Body of pancreas (tissue), 4 donors: ENCODE measurements at places on chromosomes 5 and 9. TPM values are rescaled to one million over a fixed set of nuclear protein-coding genes. Genes with fewer than 3 reads are reported as not detected.

NR5A1 gene
- not detected for total RNA-seq

MYMK gene
- not detected for total RNA-seq

ACSL6 gene
- 2.0 TPM for total RNA-seq

KCNMB1 gene
- total RNA-seq = 0.99 TPM

TMEM174 gene
- not detected for total RNA-seq

PFN3 gene
- total RNA-seq = not detected

PCDHA4 gene
- 3.1 TPM for total RNA-seq

BNC2 gene
- 1.8 TPM for total RNA-seq

MOB3B gene
- 6.0 TPM for total RNA-seq

LCN15 gene
- total RNA-seq = not detected

CARD9 gene
- total RNA-seq = 1.3 TPM

GRCh38 chr9:32589083-32589723 is 16.2 kb upstream of the NDUFB6 start:
- H3K27ac ChIP-seq = no peak overlapping the region
- H3K4me3 ChIP-seq = no peak overlapping the region
- no peaks in the 10 kb centered on the region for H3K27me3 ChIP-seq
- H3K36me3 ChIP-seq = no peaks in the 10 kb centered on the region

DNA sequence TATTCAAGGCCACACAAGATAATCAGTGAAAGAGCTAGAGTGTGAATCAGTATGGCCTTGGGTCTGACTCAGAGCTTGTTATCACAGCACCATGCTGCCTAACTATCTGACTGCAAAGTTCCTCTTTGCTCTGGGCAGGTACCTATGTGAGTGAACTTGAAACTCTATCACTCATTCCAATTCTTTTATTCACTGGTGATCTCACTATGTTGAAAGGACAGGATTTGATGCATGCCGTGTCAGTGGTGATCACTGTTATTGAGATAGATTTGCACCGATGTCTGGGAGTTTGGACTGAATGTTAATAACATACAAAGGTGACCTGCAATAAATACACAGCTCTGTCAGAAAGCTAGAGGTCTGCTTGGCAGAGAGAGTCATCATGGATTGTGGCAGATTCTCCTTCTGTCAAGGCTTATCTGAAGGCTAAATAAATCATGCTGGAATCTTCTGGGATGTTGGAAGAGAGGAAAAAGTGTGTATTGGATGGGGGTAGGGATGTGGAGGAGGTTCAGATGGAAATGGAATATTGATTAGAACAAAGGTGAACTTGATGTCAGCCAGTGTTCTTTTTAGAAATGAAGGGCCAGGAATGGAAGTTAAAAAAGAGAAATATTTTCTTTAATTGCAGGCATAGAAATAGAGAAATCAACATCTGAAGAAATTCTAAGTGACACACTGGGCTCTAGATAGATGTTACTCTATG is 91.8 kb upstream of the TNC start:
- H3K4me1 ChIP-seq = no peaks in the 10 kb centered on the region
- H3K27ac ChIP-seq = no peak overlapping the region
- H3K4me3 ChIP-seq = no peak overlapping the region
- DNase-seq = no peak
- H3K36me3 ChIP-seq = no peaks in the 10 kb centered on the region
- no peaks in the 10 kb centered on the region for H3K27me3 ChIP-seq

DNA sequence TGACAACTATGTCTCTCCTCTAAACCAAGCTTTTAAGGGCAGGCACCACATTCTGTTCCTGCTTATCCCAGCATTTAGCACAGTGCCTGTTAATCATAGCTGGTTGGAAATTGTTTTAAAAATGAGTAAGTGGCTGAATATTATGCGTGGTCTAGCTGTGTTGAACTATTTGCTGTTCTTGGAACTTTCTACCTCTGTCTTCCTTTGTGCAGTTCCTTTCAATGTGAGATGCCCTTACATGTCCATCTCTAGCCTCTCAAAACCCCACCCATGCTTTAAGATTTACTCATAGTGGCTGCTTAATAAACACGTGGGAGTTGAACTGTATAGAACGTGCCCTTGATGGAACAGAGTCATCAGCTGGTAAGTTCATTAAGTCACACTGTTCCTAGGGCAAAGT is 34.5 kb downstream of the C9orf57 start:
- no peaks in the 10 kb centered on the region for H3K36me3 ChIP-seq
- no peak for DNase-seq
- no peaks in the 10 kb centered on the region for H3K27me3 ChIP-seq
- H3K4me1 ChIP-seq = no peaks in the 10 kb centered on the region
- no peak overlapping the region for H3K4me3 ChIP-seq

GRCh38 chr9:76203373-76203772 is 190.9 kb downstream of the RFK start:
- no peaks in the 10 kb centered on the region for H3K36me3 ChIP-seq
- H3K27me3 ChIP-seq = no peaks in the 10 kb centered on the region
- peak; percentile 42 for DNase-seq
- no peak overlapping the region for H3K27ac ChIP-seq

DNA sequence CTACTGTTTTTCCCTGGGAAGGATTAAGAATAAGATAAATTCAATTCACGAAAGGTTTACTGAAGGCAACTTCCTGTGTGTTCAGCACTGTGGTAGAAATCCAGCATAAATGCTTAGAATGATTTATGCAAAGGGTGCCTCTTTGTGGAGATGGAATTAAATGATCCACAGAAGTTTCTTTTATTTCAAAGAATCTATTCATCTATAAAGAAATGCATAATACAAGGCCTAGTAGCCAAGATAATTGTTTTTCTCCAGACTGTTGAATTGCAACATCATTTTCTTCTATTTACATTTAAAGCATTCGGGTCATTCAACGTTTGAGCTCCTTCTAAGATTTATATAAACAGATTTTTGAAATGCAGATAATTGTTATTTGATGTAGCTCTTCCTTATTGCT is 138.8 kb upstream of the NFIL3 start:
- no peaks in the 10 kb centered on the region for H3K4me1 ChIP-seq
- no peak for DNase-seq
- no peak overlapping the region for H3K27ac ChIP-seq

- H3K4me1 ChIP-seq = peaks cover 3% of the 10 kb centered on the region
- H3K4me3 ChIP-seq = no peak overlapping the region
- peaks cover 16% of the 10 kb centered on the region for H3K36me3 ChIP-seq
- no peaks in the 10 kb centered on the region for H3K27me3 ChIP-seq
- no peak overlapping the region for H3K27ac ChIP-seq
These were observed 105.7 kb downstream of the NR3C1 start for GRCh38 chr5:143297756-143298155.

- no peaks in the 10 kb centered on the region for H3K36me3 ChIP-seq
- H3K4me1 ChIP-seq = no peaks in the 10 kb centered on the region
- no peak overlapping the region for H3K4me3 ChIP-seq
- H3K27me3 ChIP-seq = no peaks in the 10 kb centered on the region
These were observed 59.2 kb downstream of the NSUN2 start for GRCh38 chr5:6573651-6574101.

DNA sequence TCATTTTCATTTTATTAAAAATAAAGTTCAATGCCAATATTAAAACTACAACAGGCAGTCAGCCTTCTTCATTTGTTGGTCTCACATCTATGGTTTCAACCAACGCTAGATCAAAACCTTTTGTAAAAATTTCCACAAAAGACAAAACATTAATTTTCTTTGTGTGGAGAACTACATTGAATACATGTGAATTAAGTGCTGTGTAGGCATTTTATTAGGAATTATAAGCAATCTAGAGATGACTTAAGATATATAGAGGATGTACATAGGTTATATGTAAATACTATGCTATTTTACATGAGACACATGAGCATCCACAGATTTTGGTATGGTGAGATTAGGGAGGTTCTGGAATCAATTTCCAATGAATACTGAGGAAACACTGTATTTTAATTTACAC is 94.2 kb downstream of the CYLC2 start:
- no peak overlapping the region for H3K27ac ChIP-seq
- no peak for DNase-seq
- no peaks in the 10 kb centered on the region for H3K36me3 ChIP-seq
- H3K4me3 ChIP-seq = no peak overlapping the region

DNA sequence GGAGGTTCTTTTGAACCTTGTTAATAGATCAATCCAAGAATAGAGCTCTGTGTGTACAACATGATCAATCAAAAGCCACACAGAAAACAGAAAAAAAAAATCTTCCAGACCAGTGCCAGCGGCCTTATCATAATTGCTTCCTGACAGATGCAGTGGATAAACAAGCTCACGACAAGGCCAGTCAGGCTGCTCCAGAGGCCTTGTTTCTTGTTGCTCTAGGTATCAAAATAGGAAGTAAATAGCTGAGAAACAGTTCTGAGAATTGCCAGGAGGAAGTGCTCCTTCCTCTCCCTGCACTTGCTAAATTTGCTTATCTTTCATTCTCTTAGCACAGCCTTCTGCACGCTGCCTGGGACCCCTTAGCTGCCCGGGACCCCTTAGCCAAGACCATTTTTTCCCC is 199.0 kb upstream of the TARS1 start:
- no peaks in the 10 kb centered on the region for H3K36me3 ChIP-seq
- no peaks in the 10 kb centered on the region for H3K4me1 ChIP-seq
- H3K27ac ChIP-seq = no peak overlapping the region
- no peak for DNase-seq
- H3K4me3 ChIP-seq = no peak overlapping the region

GRCh38 chr5:38888041-38888440 is 42.2 kb downstream of the OSMR start:
- DNase-seq = no peak
- H3K36me3 ChIP-seq = no peaks in the 10 kb centered on the region
- H3K4me3 ChIP-seq = no peak overlapping the region
- H3K27me3 ChIP-seq = no peaks in the 10 kb centered on the region
- no peaks in the 10 kb centered on the region for H3K4me1 ChIP-seq
- H3K27ac ChIP-seq = no peak overlapping the region

GRCh38 chr5:98121036-98121936 is 652.2 kb upstream of the RGMB start:
- no peaks in the 10 kb centered on the region for H3K36me3 ChIP-seq
- H3K4me3 ChIP-seq = no peak overlapping the region
- no peak for DNase-seq
- H3K27me3 ChIP-seq = no peaks in the 10 kb centered on the region

DNA sequence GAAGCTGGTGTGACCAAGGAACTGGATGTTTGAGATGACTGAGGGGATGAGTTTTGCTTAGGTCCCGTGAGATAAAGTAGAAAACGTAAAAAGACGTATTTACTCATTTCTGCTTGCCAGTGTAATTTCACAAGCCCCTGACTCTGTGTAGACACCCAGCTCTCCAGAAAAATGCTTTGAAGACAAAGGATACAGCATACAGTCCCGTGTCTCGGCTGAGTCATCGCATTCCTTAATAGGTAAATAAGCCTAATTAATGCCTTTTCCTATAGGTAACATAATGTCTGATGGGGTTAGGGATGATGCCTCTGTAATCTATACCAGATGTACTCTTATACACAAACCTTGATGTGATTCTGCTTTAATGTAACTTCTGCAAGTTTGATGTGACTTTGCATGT is 20.2 kb downstream of the S100Z start:
- no peaks in the 10 kb centered on the region for H3K36me3 ChIP-seq
- DNase-seq = no peak
- no peaks in the 10 kb centered on the region for H3K27me3 ChIP-seq
- H3K27ac ChIP-seq = no peak overlapping the region

DNA sequence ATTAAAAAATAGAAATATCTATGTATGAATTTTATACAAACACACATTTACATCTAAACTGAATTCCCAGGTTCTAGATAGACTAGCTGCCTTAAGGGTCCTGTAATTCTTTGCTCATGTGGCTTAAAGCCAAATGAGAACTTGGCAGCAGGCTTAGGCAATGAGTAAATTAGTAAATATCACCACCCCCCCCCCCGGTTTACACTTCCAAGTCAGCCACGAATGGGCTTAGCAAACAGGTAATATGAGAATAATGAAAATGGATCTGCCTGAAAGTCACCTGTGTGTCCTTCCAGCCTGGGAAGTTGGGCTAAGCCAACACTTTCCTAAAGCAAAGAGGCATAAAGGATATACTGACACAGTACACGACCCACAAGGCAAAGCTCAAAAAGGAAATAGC is 108.6 kb downstream of the KLHL3 start:
- H3K4me3 ChIP-seq = no peak overlapping the region
- DNase-seq = peak; percentile 59
- H3K4me1 ChIP-seq = peaks cover 25% of the 10 kb centered on the region
- H3K36me3 ChIP-seq = no peaks in the 10 kb centered on the region
- no peaks in the 10 kb centered on the region for H3K27me3 ChIP-seq

- H3K36me3 ChIP-seq = no peaks in the 10 kb centered on the region
- no peak overlapping the region for H3K4me3 ChIP-seq
- no peak overlapping the region for H3K27ac ChIP-seq
- no peaks in the 10 kb centered on the region for H3K4me1 ChIP-seq
These were observed 269.4 kb upstream of the PTGER4 start for GRCh38 chr5:40410231-40410861.

GRCh38 chr9:122389799-122390481 is 19.1 kb downstream of the PTGS1 start:
- no peak overlapping the region for H3K4me3 ChIP-seq
- no peak overlapping the region for H3K27ac ChIP-seq
- no peaks in the 10 kb centered on the region for H3K36me3 ChIP-seq
- no peaks in the 10 kb centered on the region for H3K4me1 ChIP-seq

- H3K27ac ChIP-seq = no peak overlapping the region
- no peaks in the 10 kb centered on the region for H3K27me3 ChIP-seq
- H3K4me3 ChIP-seq = no peak overlapping the region
- H3K36me3 ChIP-seq = no peaks in the 10 kb centered on the region
These were observed 38.7 kb downstream of the ASS1 start for GRCh38 chr9:130483371-130483971.

DNA sequence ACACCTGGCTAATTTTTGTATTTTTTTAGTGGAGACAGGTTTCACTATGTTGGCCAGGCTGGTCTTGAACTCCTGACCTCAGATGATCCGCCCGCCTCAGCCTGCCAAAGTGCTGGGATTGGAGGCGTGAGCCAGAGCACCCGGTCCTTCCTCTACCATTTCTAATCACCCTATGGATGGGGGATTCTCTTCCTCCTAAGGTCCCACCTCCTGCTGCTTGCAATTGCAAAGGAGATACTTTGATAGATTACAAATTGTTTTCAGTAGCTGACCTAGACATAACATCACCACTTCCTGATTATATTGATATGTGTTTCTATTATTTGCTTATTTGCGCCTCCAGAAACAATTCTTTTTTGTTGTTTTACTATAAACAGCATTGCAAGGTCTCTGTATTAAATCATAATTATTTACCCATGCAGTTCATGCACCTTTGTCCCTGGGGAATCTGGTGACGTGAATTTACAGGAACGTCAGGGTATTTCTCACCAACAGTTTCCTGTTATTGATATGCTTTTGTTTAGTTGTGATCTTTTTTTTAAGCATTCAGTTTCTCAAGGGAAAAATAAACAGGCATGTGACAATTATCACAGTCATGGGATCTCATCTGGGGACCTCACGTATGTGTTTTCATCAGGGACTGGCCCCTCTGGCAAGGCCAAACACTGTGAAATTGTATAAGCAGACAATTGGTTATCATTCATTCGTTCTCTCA is 43.2 kb downstream of the ESM1 start:
- no peak for DNase-seq
- no peaks in the 10 kb centered on the region for H3K36me3 ChIP-seq
- no peaks in the 10 kb centered on the region for H3K4me1 ChIP-seq
- no peak overlapping the region for H3K27ac ChIP-seq
- H3K4me3 ChIP-seq = no peak overlapping the region
- no peaks in the 10 kb centered on the region for H3K27me3 ChIP-seq
